Activated naive CD4-positive, alpha-beta T cell treated with anti-CD3 and anti-CD28 coated beads, Interleukin-2, amount 50 U/mL, for 16 hours (primary cell): ENCODE measurements at places on chromosomes 7 and 10.

- DNase-seq = no peak
These were observed 23.2 kb downstream of the NOLC1 start for GRCh38 chr10:102175415-102175814.

DNA sequence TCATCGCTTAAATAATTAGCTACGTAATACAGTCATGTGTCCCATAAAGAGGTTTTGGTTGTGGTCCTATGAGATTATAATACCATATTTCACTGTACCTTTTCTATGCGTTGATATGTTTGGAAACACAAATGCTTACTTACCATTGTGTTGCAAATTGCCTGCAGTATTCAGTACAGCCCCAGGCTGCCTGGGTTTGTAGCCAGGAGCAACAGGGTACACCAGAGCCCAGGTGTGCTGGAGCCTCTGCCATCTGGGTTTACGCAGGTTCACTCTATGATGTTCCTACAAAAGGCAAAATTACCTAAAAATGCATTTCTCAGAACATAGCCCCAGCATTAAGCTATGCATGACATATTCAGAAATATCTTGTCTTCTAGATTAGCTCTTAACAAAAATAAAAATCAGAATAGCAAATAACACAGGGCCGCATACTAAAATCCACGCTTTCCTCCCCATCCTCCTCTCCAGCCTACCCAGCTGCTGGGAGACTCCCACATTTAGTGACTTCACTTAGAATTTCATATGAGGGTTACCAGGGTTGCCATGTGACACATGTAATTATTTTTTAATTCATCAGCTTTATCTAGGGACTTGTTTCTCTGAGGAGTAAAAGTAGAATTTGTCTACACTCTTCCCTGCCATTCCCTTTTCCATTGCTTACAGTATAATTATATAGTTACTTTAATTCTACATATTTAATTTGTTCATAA is 559.0 kb upstream of the ADARB2 start:
- DNase-seq = no peak

DNA sequence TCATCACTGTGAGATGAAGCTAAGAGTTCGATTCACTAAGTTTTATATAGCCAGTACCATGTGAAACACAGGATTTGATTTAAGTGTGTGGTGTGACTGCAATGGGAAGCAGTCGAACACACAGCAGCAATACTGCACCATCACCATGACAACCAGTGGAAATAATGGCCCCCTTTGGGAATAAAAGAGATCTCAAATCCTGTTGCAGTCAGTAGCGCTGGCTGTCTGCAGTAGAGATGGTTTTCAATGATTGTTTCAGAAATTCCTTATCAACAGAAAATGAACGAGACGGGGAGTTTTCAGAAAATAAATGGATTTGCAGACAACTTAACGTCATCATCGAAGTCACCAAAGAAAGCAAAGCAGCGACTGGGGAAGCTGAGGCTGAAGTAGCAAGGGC is 91.0 kb downstream of the PTPRE start:
- DNase-seq = no peak

DNA sequence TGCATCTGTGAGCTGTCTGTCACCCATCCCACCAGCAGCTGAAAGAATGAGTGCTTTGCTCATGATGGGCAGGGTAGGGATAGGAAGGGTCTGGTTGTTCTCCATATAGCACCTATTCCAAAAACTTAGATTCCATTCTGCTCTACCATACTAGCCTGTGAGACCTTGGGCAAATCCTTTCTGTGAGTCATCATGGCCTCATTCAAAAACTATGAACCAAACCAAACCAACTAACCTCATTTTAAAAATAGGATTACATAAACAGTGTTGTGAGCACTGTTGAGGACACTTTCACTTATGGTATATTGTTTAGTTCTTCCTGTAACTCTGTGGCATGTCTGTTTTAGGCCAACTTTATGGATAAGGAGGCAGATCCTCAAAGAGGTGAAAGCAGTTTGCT is 30.9 kb upstream of the STEAP4 start:
- DNase-seq = no peak

GRCh38 chr10:12777840-12778585 is 223.5 kb downstream of the CCDC3 start:
- DNase-seq = no peak

GRCh38 chr10:70943841-70944466 is 55.6 kb upstream of the PCBD1 start:
- DNase-seq = no peak

DNA sequence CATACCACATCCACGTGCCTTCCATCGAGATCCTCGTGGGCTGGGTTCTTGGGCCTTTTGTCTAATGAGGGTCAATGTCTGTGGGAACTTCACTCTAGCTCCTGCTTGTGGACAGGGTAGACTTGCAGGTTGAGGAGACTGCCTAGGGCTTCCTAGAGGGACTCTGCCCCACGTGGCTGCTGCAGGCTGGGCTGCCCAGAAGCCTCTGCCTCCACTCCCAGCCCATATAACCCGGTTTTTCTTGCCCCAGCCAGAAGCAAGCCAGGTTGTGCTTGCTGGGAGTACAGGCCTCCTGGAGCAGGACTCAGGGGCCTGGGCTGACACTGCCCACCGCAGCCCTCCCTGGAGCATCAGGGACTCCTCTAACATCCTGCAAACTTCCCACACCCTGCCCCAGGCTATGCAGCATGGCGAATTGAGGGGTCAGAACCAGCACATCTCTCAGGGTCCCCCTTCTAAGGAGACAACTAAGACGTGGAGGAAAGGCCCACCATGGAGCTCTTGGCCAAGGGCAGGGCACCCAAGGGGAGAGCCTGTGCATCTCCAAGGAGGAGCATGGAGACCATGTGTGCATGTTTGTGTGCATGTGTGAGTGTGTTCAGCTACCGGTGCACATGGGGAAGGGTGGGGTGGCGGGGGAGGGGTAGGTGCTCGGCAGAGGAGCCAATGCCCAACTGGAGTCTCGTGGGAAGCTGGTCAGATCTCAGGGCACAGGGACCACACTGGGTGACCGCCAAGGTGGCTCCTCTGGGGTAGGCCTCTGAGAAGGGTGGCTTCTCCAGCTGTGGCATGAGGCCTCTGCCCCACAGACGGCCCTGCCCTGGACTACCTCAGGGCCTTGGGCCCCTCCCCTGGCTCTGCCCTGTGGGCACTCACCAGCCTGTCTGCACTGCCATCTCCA is 62.6 kb downstream of the RASGEF1A start:
- peak; percentile 5 for DNase-seq

DNA sequence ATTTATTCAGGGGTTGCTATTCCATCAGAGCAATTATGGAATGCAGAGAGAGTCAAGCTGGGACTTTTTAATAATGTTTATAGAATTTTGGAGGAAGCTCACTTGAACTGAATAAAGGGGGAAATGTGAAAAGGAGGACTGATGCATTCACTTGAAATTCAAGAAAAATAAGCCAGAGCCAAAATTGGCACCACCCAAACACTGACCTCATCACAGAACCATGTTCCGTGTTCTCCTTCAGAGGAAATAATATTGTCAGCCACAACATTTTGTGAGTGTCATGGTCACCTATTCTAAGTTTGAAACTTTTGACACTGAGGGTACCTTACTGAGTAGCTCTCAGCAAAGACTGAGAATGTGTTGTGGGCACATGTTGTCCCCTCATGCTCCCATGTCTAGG is 207.0 kb downstream of the ANK3 start:
- DNase-seq = no peak

DNA sequence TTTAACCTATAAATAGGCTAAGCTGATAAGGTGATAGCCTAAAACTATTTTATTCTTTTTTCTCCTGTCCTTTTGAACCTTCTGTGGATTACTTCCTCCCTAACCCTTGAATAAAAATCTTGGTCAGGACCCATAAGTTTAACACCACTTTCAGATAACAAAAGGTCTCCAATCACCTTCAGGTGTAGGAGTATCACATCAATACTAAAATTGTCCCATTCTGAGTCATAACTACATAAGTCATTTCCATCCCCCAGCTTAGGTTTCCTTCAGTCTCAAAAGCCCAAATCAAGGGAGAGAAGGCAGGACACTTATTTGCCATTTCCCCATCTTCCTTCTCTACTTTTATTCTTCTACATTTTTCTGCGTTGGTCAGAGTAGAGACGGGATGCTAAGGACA is 56.9 kb upstream of the WNT16 start:
- no peak for DNase-seq

- peak; percentile 14 for DNase-seq
These were observed at the start of gene GPRIN2 for GRCh38 chr10:46556515-46557318. Gene GPRIN2 (minus strand): TSS chr10:46556658. CDS start chr10:46550736, 5,922 bp downstream.

DNA sequence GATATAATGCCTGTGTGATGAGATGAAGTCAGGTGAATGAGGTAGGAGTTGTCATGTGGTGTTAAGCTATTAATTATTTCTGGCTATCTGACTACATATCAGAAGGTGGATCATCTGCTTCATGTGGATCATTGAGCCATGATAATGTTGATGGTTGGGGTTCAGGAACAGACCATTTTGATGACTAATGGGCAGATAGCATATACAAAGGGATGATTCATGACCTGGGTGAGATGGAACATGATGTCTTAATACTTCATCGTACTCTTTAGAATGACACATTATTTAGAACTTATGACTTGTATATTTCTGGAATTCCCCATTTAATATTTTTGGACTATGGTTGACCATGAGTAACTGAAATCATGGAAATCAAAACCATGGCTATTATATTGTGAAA is 155.1 kb downstream of the OR13A1 start:
- no peak for DNase-seq

- peak; percentile 59 for DNase-seq
These were observed 21.2 kb upstream of the RAMP3 start for GRCh38 chr7:45136106-45137060.

GRCh38 chr7:6380310-6381095 is 67.3 kb downstream of the DAGLB start:
- DNase-seq = no peak

GRCh38 chr10:18313626-18314025 is 173.4 kb downstream of the CACNB2 start:
- no peak for DNase-seq

DNA sequence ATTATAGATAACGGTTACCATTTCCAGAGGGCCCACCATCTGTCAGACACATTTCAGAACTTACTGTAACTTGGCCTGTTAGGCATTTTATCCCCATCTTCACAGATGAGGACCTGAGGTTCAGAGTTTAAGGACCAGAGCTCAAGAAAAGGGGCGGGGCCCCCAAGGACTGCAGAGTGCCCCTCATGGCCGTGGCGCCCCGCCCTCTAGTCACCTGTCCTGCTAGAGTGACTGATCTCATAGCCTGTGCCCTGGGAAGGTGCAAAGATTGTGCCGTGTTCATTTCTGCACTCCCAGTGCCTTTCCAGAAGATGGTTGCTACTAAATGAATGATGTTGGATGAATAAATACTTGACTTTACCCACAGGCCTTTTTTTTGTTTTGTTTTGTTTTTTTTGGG is 107.0 kb downstream of the XRCC2 start:
- no peak for DNase-seq

DNA sequence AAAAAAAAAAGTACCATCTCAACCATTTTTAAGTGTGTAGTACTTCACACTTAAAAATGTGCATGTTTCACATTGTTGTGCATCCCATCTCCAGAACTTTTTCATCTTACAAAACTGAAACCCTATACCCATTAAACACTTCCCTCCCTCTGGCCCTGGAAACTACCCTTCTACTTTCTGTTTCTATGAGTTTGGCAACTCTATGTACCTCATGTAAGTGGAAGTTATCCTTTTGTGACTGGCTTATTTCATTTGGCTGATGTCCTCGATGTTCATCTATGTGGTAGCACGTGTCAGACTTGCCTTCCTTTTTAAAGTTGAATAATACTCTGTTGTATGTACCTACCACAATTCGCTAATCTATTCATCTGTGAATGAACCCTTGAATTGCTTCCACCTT is 12.2 kb downstream of the KCNMA1 start:
- no peak for DNase-seq

DNA sequence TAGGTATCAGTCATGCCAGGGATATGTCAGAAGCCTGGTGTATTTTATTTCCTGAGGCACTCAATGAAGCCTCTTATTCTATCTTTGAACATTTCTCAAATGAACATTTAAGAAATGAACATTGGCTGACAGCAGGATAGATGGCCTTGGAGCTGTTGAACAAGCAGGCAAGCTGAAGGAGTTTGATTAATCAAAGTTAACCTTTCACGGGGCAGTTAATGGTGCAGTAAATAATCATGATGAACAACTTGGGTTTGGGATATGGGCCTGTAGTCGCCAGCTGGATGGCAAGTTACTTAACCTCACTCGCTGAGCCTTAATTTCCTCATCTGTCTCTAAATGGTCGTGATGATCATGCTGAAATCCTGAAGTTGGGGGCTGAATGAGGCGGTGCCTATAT is 333.0 kb downstream of the SFMBT2 start:
- DNase-seq = no peak

GRCh38 chr10:55174419-55174818 is 373.4 kb upstream of the PCDH15 start:
- DNase-seq = no peak

DNA sequence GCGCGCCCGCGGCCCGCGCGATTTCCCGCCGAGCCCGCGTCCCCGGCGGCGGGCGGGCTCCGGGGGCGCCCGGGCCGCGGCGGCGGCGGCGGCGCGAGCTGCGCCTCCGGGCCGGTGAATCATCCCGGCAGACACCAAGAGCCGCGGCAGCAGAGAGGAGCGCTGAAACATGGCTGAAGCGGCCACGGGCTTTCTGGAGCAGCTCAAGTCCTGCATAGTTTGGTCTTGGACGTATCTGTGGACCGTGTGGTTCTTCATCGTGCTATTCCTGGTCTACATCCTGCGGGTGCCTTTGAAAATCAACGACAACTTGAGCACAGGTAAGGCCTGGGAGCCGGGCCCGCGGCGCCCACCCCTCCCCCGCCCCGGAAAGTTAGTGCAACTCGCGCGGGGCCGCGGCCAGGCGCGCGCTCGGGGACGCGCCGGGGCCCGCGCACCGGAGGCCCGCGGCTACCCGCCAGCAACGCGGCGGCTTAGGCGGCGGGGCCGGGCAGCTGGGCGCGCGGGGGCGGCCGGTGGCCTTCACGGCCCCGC is at the start of gene ST7:
Gene ST7 (plus strand): TSS at position 130 of the 534 bp plus-strand sequence. CDS start 40 bp downstream, at position 170.
- peak; percentile 73 for DNase-seq

DNA sequence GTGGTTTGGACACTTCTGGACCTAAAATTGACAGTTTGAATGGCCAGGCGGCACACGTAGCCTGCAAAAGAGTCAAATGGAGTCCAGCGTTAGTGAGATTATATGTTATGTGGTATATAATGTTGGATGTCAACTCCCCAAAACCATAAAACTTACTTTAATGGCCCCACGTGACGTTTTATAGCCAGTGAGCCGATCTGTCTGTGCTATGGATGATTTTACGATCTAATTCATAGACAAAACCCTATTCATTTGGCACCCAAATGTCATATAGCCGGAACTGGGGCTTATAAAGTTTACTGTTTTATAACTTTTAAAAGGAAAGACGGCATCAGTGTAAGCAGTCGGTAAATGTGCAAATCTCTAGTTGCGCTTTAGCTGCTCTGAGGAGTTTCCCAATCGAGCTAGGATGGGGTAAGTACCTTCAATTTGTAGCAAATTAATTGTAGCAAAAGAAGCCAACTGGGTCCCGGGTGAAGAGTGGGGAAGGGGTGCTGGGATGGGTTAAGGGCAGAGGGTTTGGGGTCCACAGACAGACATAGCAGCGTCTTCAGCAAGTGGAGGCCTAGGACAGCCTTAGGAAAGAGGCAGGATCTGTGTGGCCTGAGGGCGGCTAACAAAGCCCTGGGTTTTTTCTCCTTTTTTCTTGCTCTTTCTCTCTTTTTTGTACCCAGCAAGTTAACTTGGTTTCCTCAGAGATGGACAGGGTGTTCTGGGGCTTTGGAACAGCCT is 3.2 kb downstream of the HOXA5 start:
- no peak for DNase-seq
